Liver (tissue), 10 donors: ENCODE measurements at places on chromosomes 11 and 22. TPM values are rescaled to one million over a fixed set of nuclear protein-coding genes. Genes with fewer than 3 reads are reported as not detected.

The TEX12 gene
- not detected for total RNA-seq

The SMTNL1 gene
- not detected for total RNA-seq

The PHF5A gene
- total RNA-seq: 27.3 TPM

GRCh38 chr11:11764423-11764803, 77.4 kb upstream of the USP47 start:
- DNase-seq: no peak
